Stimulated activated CD4-positive, alpha-beta T cell treated with anti-CD3 and anti-CD28 coated beads, Interleukin-2, amount 100 ng/mL, for 48 hours (primary cell): ENCODE measurements at places on chromosomes 7 and 10.

- no peak for DNase-seq
Observed at GRCh38 chr10:20897146-20897825, at the start of gene NEBL. Gene NEBL, minus strand, starts transcription at chr10:20897311. Its CDS starts 106 bp downstream, at chr10:20897205.

DNA sequence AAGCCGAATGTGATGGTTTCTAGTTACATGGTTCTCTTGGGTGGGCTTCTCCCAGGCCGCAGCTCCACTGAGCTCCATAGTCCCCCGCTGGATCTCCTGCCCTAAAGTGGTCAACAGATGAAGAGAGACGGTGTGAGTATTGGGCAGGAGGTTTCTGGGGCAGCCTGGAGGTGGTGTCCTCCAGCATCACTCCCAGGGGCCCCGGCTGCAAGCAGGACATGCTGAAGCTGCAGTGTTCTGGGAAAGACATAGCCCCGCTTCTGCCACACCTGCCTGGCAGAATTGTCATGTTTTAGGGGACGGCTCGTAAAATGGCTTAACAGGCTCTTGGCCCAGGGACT lies 40.4 kb downstream of the CALML3 start:
- DNase-seq = no peak

- peak; percentile 23 for DNase-seq
Observed at GRCh38 chr10:3071405-3072198, 4.3 kb downstream of the PFKP start.

GRCh38 chr7:105674200-105674920 lies 93.1 kb upstream of the EFCAB10 start:
- DNase-seq = no peak

DNA sequence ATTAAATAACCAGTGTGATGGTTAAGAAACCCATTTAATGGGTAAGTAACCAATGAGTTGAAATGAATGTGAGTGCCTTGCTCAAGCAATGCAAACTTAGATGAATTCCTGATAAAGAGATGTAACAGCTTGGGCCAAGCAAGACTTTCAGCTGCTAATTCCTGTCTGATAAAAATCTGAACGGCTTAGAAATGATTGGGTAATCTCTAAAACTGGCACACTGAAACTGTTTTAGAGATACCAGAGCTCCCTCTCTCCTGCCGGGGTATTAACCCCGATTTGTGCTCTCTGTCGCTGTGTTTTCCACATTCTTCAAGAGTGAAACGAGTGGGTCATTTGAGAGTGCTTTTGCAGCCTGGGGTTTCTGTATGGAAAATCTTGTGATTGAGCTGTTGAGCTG lies 534.9 kb upstream of the GALNT17 start:
- no peak for DNase-seq

DNA sequence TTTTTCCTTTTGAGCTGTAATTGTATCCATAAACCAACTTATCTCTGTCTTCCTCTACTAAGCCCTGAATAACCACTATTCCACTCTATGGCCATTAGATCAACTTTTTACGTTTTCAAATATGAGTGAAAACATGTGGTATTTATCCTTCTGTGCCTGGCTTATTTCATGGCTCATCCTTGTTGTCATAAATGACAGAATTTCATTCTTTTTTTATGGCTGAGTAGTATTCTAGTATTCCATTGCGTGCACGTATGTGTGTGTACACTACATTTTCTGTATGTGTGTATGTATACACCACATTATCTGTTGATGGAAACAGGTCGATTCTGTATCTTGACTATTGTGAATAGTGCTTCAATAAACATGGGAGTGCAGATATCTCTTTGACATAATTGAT lies 11.1 kb downstream of the CDK1 start:
- DNase-seq = no peak

GRCh38 chr7:16921644-16922257 lies 40.0 kb upstream of the AGR3 start:
- no peak for DNase-seq

- DNase-seq = no peak
Observed at GRCh38 chr10:98676895-98677294, 230.2 kb upstream of the HPS1 start.

- DNase-seq = no peak
Observed at GRCh38 chr10:28169525-28169924, 133.3 kb downstream of the MPP7 start.

- DNase-seq = no peak
Observed at GRCh38 chr10:74822101-74822500, 4.3 kb upstream of the KAT6B start.
